ENCODE measurements at places on chromosomes 5 and 9.

- no peak for DNase-seq
Measured at GRCh38 chr5:143657647-143658285, 154.2 kb upstream of the HMHB1 start.

GRCh38 chr5:172941067-172941516, 18.1 kb upstream of the RPL26L1 start:
- DNase-seq: no peak

DNA sequence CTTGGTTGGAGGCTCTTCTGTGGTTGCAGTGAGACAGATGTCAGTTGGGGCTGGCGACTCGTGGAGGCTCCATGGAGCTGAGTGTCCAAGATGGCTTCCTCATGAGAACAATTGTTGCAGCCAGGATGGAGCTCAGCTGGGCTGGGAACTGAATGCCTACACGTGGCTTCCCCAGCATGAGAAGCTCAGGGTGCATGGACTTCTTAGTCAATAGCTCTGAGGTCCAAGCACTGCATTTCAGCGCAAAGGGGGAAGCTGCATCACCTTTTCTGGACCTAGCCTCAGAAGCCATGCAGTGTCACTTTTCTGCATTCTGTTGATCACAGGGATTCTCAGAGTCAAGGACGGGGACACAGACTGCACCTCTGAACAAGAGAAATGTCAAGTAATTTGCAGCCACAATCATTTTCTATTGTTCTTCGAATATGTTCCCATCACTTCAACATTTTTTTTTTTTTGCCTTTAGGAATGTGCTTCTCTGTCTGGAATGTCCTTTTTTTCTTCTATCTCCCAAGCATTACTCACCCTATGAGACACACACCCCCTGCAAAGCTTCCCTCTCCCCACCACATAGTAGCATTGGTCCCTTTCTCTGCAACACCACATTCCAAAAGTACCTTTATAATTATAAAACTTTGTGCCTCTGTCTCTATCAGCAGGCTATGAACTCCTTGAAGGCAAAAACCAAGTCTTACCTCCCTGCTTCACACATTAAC, 57.5 kb upstream of the STK32A start:
- DNase-seq: no peak

- no peak for DNase-seq
Measured at GRCh38 chr5:169219961-169220360, 81.0 kb downstream of the SLIT3 start.

- DNase-seq: no peak
Measured at GRCh38 chr9:112831969-112832368, 58.7 kb downstream of the SLC46A2 start.

- no peak for DNase-seq
Measured at GRCh38 chr5:103744159-103744558, 181.6 kb upstream of the NUDT12 start.

GRCh38 chr9:94767331-94768072, 41.0 kb downstream of the AOPEP start:
- no peak for DNase-seq

DNA sequence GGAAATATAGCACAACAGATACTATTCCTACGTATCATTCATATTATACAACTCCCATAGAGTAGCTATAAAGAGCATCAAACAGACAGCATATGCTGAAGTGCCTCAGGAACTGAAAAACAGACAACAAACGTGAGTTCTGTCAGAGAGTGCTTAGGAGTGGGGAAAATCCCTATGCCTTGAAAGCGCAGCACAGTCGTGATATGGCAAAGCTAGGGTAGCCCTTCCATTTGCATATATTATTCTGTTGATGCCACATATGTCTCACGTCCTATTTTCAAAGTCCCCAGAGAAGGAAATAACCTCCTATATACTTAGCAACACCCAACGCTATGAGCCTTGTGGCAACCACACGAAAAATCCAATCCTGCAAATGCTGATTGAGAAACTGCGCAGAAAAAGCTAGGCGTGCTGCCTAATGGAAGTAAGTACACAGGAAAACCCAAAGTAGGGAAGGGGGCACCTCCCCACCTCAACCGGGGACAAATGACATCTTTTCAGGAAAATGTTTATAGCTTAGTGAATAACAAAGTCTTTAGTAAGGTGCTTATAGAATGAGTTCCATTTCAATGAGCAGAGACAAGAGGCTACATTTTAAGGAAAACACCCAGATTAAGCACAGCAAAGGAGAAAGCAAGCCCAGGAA, 105.1 kb downstream of the MED10 start:
- DNase-seq: no peak

DNA sequence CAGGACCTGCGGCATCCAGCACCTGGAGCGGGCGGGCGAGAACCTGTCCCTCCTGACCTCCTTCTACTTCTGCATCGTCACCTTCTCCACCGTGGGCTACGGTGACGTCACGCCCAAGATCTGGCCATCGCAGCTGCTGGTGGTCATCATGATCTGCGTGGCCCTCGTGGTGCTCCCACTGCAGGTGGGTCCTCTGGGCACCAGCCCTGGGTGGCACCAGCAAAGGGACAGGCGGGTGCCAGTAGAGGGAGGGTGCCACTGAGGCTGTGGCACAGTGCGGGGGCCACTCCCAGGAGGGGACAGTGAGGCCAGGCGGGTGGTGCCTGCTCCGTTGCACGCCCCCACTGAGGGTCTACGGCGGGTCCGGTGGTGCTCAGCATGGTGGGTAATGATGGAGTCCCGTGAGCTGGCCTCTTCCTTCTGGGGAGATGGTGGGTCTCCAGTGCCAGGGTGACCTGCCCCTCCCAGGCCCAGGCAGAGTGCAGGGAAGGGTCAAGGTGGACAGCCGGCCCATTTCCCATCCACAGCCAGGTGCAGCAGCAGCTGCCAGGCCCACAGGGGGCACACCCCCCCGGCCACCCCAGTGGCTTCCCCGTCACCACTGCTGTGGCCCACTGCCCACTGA, 57.8 kb downstream of the KCNT1 start:
- no peak for DNase-seq

- DNase-seq: no peak
Measured at GRCh38 chr5:36613771-36614656, 7.6 kb downstream of the SLC1A3 start.

DNA sequence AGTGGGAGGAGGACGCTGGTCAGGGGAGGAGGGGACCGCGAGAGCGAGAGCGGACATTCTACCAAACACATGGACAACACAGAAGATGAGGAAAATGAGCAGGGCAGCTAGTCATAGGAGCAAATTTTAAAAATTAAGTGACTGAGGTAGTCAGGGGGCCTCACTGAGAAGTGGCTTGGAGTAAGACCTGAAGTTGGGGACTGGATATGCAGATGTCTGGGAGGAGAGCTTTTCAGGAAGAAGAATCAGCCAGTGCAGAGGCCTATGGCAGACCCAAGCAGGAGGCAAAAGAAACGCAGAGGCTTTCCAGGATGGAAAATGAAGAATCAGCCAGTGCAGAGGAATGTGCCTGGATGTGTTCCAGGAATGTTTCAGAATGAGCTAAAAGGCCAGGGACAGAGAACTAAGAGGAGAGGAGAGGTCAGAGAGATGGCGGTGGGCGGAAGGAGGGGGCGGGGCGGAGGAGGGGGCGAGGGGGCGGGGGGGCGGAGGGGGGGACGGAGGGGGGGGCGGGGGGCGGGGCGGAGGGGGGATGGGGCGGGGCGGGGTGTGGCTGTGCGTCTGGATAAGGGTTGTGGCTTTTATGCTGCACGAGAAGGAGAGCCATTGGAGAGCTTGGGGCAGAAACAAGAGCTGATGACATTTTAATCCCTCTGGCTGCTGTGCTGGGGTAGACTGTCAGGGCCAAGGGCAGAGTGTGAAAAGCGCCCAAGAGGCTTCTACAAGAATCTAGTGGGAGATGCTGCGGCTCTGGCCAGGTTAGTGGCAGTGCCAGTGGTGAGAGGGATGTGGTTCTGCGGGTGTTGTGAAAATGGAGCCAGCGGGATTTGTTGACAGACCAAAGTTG, 129.6 kb downstream of the KCNIP1 start:
- DNase-seq: no peak

DNA sequence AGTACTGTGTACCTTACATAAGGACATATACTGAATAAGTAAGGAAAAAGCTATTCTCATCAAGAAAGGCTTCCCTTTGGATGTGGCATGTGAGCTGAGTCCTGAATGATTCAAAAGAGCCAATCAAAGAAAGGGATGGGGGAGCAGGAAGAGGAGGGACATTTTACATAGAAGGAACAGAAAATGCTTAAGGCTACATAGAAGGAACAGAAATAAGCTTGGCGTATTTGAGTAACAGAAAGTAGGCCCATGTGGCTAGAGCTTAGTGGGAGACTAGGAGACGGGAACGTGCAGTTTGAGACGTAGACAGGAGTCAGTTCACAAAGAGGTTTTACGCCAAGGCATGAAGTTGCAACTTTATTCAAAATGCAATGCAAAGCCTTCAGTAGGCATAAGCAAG, 126.3 kb downstream of the CEMIP2 start:
- DNase-seq: no peak

- no peak for DNase-seq
Measured at GRCh38 chr5:56964173-56964572, 12.2 kb upstream of the MIER3 start.

- DNase-seq: no peak
Measured at GRCh38 chr9:136092353-136092650, 2.8 kb downstream of the NACC2 start.

DNA sequence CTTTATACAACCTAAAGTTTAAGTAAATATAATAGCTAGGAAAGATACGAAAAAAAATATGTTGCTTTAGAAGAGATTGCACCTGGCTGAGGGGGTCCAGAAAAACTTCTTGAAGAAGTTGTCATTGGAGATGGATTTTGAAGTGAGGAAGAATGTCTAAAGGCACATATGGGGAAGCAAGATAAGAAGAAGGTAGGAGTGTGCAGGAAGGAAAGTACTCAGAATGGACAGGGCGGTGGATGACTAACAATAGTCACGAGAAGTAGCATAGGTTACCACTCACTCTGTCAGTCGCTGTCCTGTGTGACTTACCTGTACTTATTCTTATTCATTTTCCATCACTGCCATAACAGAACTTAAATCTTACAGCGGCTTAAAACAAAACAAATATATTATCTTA, 251.6 kb downstream of the GRIA1 start:
- no peak for DNase-seq

DNA sequence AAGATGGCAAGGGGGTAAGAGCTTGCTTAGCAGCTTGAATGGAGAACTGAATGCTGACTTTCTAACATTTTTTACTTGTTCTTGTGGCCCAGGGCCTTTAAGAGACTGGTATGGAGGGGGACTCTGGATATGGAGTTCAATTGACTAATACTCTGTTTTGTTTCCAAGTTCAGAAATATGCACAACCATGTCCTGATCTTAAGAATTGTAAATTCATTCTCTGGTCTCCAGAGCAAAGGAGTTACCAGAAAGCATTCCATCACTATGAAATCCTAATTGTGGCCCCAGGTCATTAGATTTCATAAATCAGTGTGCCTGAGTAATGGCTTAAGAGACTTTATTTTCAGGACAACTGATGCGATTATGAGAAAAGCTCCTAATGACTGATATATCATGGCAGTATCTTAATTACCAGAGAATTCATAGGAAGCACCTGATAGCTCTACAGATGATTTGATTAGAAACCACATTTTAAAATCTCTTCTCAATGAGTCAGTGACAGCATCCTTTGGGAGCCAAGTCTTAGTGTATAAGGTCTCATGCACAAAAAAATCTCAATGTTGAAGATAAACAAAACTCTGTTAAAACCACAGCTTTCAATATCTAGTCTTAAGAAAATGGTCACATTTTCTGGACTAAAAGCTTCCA, 613.6 kb upstream of the KLF4 start:
- DNase-seq: no peak

GRCh38 chr5:107799306-107799705, 128.6 kb upstream of the EFNA5 start:
- DNase-seq: no peak

DNA sequence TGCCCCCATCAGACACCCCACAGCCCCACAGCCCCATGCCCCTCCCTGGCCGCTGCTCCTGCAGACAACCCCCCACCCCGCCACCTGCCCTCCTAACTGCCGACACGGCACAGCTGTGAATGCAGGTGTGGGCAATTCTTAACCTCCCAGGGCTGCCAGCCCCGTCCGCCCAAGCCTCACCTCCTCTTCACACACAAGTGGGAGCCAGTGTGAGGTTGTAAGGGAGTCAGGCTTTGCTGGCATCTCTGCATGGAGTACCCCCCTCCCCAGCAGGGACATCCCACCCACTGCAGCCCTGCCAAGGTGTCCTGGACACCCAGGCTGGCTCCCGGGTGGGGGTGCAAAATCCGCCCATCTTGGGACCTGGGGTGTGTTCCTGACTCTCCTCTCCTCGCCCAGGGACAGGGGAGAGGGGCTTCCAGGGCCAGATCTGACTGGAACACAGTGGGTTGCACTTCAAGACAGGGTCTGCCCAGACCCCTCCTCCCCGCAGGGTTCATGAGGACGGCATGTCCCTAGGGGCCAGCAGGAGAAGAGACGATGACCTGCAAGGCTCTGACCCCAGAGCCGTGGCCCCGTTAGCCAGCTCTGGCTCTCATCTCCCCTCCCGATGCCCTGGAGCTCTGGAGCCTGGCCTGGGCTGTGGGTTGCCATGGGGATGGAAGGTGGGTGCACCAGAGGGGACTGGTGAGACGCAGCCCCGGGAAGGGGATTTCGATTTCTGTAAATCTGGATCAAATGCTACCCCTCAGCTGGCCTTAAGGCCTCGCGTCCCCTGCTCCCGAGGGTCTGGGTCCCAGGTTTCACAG, 34.4 kb downstream of the SARDH start:
- no peak for DNase-seq

DNA sequence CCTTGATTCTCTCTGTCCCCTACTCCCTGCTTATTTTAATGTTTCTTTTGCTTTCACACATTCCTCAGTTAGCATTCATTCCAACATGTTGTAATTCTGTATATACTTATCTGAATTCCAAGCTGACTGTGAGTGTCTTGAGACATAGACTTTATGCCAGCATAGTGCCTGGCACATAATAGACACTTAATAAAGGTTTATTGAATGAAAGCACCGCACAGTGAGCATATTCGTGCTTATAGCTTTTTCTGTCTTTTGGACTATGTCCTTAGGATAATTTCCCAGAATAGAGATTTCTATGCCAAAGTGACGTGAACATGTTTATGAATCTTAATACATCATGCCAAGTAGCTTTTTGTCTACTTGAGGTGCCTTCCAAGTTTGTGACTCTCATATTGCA, 174.6 kb downstream of the CD180 start:
- no peak for DNase-seq

GRCh38 chr9:138016406-138017187, 139.0 kb downstream of the CACNA1B start:
- no peak for DNase-seq

- DNase-seq: no peak
Measured at GRCh38 chr9:92664394-92665152, 5.4 kb downstream of the IPPK start.

GRCh38 chr9:105037139-105037538, 109.2 kb upstream of the ABCA1 start:
- no peak for DNase-seq

- no peak for DNase-seq
Measured at GRCh38 chr5:97388794-97389193, 205.7 kb upstream of the RIOK2 start.
